ENCODE measurements at places on chromosomes 6 and 20. TPM values are rescaled to one million over a fixed set of nuclear protein-coding genes. Genes with fewer than 3 reads are reported as not detected.

DNA sequence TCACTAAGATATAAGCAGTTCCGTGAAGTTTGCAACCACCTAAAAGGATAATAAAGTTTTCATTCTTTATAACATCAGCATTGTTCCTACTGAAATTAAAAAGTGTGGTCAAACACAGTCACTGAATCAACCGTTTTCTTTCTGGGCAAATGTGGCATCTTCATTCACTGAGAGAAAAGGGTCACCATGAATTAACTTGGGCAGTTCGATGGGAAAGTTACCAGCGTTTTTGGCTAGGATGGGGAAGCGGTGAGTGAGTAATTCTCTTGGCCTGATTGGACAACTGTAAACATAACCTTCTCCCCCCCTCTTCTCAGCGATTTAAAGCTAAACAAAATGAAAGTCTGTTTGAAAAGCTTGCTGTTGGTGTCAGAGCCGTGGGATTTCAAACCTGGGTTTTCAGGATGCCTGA lies 181.8 kb downstream of the SASH1 start:
- H3K4me3 ChIP-seq, result no peak overlapping the region
- H3K27ac ChIP-seq, result no peak overlapping the region
- no peak for DNase-seq
- H3K4me1 ChIP-seq, result peaks cover 8% of the 10 kb centered on the region

DNA sequence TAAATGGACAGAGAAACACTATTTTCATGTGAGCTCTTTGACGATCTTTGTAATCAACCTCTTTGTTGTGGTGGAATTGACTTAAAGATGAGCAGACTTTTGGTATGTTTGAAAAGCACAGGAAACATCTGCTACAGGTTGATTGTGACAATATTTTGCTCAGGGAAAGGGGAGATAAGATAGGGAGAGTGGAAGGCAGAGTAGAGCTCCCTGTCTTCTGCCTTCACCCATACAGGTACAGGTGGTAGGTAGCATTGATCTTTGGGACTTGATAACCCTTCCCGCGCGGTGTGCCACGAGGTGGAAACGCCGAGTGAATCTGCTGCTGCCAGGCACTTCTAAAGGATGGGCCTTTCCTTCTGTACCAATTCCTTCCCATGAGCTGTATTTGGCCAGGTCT lies 183.6 kb downstream of the UTRN start:
- no peaks in the 10 kb centered on the region for H3K27me3 ChIP-seq
- H3K4me1 ChIP-seq, result no peaks in the 10 kb centered on the region
- H3K27ac ChIP-seq, result no peak overlapping the region
- H3K4me3 ChIP-seq, result no peak overlapping the region

DNA sequence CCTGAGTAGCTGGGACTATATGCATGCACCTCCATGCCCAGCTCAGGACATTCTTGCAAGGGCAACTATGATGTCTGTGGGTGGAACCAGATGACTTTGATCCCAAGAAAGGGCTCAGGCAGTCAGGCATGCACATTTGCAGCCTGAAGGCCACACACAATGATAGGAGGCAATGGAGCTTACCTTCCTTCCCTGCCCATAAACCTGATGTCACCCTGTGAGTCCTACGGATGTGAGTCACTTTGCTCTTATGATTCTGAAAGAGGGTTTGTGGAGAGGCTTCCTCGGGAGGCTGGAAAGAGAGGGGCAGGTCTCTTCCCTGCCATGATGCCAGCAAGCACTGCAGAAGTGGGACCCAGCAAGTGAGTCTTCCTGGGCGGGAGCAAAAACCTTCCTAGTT lies 202.4 kb downstream of the LY86 start:
- H3K27ac ChIP-seq, result no peak overlapping the region
- no peaks in the 10 kb centered on the region for H3K27me3 ChIP-seq
- peaks cover 6% of the 10 kb centered on the region for H3K4me1 ChIP-seq
- no peaks in the 10 kb centered on the region for H3K36me3 ChIP-seq
- no peak overlapping the region for H3K4me3 ChIP-seq
- DNase-seq, result no peak

DNA sequence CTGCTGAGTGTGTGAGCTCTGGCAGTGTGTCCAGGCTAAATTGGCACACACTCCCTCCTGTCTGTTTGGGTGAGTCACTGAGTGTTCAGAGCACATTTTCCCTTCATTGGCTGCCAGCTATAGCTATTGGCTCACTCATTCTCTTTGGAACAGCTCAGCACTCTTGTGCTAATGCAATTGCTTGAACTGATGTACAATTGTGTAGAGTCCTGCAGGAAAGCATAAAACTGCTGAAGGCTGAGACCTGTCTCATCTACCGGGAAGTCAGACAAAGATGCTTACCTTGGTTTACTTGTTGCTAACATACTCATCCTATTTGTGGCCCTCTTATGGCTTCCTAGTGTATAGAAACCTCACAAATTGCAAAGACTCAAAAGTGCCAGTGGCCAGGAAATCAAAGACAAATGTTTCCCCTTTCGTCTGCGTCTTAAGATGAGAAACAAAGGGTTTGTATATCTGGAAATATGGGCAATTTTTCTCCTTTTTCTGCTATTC lies 351.0 kb downstream of the BCKDHB start:
- H3K4me3 ChIP-seq, result no peak overlapping the region
- no peaks in the 10 kb centered on the region for H3K36me3 ChIP-seq
- H3K27me3 ChIP-seq, result no peaks in the 10 kb centered on the region
- H3K4me1 ChIP-seq, result peaks cover 8% of the 10 kb centered on the region
- no peak for DNase-seq
- no peak overlapping the region for H3K27ac ChIP-seq

GRCh38 chr6:125237764-125238163 lies 64.0 kb downstream of the HDDC2 start:
- H3K27ac ChIP-seq, result no peak overlapping the region
- no peak for DNase-seq
- H3K4me1 ChIP-seq, result peaks cover 3% of the 10 kb centered on the region
- H3K36me3 ChIP-seq, result no peaks in the 10 kb centered on the region
- no peak overlapping the region for H3K4me3 ChIP-seq

Gene GPSM3
- 51.9 TPM for total RNA-seq

Gene MDFI
- 11.0 TPM for total RNA-seq

Gene CAP2
- total RNA-seq, result 7.2 TPM

Gene TUBB1
- 3.0 TPM for total RNA-seq

Gene CST4
- total RNA-seq, result not detected

Gene DEFB124
- total RNA-seq, result not detected
